ENCODE measurements at places on chromosomes 2 and 18.

DNA sequence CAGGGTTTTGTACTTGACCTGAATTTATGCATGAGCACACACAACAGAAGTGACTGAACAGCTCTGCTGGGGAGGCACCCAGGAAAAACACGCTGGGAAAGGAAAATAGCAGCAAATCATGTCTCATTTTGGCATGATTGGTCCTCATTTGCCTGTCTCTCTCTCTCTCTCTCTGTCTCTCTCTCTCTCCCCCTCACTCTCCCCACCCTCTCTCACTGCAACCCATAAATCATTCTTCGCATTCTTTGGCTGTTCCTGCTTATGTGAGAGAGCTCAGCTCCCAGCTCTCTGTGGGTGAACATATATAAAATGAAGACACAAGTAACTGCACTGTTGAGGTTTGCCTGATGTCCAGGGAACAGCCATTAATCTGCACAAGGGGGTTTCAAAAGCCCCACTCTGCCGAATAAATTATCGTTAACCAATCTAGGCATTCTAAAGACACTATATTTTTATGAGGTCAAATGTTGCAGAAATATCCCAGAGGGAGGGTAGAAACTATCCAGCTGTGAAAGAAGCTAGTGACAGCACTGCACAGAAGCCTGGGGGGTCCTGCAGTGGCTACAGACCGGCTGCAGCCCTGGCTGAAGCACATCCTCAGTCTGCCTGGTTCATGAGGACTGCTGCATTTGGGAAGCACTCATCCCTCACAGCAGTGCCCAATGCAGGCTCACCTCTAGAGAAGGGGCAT is 260.3 kb downstream of the AFF3 start:
- DNase-seq, result no peak

DNA sequence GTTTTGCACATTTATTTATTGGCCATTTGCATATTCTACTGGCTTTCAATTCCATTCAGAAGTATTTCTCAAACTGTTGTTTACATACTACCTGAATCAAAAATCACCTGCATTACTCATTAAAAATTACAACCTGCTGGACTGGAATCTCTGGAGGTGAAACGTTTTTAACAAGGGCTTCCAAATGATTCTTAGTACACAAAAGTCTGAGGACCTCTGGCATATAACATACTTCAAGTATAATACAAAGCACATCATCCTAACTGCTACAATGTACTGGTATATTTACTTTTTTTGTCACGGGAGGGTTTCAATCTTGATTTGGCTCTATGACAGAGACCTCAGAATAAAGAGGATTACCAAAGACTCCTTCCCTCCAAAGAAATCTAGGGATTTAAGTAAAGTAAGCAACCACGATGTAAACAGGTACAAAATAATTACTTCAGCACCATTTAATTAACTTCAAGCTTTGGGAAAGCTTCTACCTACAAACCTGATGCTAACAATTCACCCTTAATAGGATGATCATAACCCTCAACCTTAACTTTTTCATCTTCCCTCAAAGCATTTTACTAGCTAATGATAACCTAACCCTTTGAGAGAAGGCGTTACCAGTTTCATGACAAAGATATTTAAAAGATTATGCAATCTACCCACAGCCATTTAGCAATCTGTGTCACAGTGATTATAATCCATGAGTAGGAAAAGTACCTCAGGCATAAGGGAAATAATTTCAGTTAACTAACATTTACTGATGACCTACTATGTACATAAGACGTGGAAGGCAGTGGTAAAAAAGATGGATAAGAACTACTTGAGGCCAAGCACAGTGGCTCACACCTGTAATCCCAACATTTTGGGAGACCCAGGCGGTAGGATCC is 24.7 kb downstream of the ATAD2B start:
- no peak for DNase-seq

- DNase-seq, result no peak
Observed at GRCh38 chr2:26685989-26686839, 6.3 kb upstream of the KCNK3 start.

GRCh38 chr2:234595829-234596228 is 98.9 kb upstream of the ARL4C start:
- DNase-seq, result no peak

DNA sequence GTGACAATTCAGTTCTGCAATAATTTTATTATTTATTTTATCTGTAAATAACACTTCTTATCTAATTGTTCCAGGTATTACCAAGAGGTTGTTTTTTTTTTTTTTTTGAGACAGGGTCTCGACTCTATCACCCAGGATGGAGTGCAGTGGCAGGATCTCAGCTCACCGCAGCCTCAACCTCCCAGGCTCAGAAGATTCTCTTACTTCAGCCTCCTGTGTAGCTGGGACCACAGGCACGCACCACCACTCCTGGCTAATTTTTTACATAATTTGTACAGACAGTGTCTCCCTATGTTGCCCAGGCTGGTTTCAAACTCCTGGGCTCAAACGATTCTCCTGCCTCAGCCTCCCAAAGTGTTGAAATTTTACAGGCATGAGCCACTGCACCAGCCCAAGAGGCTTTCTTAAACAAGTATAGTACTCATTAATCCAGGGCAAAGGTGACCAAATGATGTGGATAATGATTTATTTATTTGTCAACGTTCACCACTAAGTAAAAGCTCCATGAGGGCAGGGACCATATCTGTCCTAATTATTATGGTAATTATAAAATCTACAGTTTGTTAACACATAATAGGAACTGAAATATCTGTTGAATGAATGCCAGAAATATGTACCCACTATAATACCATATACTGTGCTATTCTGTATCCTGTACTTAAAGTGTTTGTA is 12.0 kb downstream of the STK17B start:
- DNase-seq, result no peak

DNA sequence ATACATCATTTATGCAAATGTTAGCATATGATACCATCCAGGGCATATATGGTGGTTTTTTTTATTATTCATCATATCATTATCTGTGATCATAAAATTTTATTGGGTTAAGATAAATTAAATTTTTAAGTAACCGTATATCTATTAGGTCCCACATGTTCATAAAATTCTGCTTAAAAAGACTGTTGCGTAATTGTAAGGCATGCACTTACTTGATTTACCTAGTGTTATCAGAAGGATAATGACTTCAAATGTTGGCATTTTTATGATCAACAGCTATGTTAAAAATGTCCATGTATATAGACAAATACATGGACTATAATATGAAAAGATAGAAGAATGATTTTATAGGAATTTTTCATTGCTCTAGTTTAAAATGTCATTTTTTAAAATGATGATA is 1625.5 kb upstream of the CELF4 start:
- DNase-seq, result no peak

GRCh38 chr2:237982039-237982725 is 15.4 kb downstream of the UBE2F start:
- no peak for DNase-seq

DNA sequence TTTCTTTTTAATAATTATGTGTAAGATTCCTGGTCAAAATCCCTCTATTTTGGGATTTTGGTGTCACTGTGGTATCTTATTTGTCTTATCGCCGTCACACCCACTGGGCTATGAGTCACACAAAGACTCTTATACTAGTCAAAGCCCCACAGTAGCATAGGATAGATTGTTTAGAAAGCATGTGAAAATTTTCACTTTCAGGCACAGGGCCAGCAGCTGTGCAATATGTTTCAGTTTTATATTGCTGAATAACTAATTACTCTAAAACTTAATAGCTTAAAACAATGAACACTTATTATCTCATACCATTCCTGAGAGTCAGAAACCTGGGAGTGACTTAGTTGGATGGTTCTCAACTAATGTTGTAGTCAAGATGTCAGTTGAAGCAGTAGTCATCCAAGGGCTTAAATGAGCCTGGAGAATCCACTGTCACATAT is 24.0 kb downstream of the CFAP210 start:
- no peak for DNase-seq

GRCh38 chr18:23838801-23839366 is 149.6 kb downstream of the LAMA3 start:
- DNase-seq, result no peak

- DNase-seq, result no peak
Observed at GRCh38 chr2:9641641-9642040, 10.8 kb upstream of the YWHAQ start.
